ENCODE measurements at places on chromosomes 3 and 15.

DNA sequence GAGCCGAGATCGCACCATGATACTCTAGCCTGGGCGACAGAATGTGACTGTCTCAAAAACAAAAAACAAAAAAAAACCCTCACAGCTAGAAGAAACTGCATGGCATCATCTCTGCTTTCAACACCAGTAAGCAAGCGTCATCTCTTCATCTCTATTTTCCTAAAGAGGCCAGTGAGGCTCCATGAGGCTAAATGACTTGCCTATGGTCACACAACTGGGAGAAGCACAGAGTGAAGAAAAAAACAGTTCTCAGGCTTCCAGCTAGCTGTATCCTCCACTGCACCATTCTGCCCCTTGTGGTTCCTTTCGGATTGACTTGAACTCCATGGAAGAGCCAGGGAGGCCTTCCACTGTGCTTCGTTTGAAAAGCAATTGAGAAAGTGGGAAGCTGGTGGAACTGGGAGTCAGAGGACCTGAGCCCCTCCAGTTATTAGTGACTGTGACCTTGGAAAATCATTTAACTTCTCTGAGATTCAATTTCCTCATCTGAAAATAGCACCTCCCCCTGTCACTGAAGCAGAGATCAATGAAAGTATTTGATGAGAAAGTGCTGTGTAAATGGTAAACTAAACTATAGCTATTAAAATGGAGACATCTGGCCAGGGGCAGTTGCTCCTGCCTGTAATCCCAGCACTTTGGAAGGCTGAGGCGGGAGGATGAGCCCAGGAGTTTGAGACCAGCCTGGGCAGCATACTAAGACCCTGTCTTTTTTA is 32.1 kb upstream of the DENND4A start:
- peak; percentile 68 for DNase-seq

GRCh38 chr3:125319765-125320164 is 55.4 kb downstream of the ZNF148 start:
- no peak for DNase-seq

DNA sequence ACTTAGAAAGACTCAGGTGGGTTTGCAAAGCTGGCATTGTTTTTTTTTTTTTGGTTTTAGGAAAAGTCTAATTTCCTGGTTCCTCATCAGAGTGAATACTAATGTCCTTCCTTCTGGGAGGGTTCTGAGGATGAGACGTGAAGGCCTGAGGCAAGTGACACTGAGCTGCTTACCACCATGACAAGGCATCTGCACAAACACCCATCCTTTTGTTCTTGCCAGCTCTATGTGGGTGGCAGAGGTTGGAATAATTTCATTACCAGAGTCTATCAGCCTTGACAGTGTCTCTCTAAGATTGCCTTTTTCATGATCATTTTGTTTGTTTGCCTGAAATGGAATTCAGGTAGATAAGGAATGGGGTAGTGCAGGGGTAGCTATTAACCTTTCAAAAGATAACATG is 17.1 kb downstream of the RTP4 start:
- no peak for DNase-seq

DNA sequence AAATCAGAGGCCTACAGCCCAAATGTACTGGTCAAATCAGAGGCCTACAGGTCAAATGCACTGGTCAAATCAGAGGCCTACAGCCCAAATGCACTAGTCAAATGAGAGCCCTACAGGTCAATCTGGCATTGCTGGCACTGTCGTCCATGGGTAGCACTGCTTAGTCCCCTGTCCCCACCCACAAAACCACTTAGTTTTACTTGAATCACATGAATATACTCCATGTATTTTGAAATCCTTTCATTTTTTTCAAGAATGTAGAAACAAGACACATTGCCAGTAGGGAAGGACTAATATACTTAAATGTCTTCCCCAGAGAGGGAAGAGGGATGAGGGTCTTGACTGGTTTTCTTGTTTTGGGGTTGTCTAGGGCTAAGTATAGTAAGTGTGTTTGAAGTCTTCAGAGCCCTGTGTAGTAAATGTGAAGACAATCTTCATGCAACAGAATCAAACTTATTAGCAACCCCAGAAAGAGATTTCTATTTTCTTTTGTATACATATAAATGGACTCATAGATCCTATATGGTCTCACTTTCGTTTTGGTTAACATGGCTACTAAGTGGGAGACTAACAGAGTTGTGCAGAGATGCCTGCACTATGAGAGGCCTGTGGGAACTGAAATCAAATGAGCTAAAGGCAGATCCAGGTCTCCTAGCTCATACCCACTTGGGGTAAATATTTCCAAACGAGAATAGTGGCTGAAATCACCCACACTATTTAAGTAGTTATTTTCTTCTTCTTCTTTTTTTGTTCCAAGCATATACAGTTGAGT is 38.3 kb upstream of the DCUN1D1 start:
- DNase-seq = no peak

GRCh38 chr3:48694610-48695392 is 9.1 kb upstream of the NCKIPSD start:
- DNase-seq = peak; percentile 82

- no peak for DNase-seq
These were observed 294.3 kb downstream of the NEK10 start for GRCh38 chr3:27074914-27075313.

DNA sequence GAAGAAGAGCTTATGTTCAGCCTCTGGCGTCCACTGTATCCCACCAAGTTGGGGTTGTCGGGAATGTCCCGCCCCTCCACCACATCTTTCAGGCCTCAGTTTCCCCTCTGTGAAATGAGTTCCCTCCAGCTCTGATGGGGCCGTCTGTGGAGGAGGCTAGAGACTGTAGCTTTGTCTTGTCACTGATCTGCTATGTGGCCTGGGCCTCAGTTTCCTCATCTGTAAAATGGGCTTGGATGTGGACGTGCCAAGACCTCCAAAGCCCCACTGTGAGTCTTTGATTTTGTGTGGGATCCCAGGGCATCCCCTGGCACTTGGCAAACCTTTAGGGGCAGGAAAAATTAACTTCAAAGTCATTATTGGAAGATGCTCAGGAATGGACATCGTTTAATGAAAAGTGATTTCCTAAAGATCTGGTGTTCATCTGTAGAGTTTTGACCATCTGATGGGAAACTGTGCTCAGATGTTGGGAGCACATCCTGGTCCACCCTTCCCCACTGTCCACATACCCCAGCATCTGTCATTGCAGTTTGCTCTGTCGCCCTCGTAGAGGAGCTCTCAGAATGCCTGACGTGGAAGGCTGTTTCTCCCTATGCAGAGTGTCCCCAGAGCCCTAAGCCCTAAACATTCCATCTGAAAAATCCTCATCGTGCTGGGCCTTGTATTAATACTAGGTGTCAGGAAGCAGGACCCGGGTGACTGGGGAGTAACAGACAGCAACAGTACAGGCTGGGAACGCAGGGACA is 28.5 kb downstream of the SLC6A6 start:
- DNase-seq = peak; percentile 74

GRCh38 chr3:152870027-152870426 is 35.1 kb downstream of the P2RY1 start:
- no peak for DNase-seq

DNA sequence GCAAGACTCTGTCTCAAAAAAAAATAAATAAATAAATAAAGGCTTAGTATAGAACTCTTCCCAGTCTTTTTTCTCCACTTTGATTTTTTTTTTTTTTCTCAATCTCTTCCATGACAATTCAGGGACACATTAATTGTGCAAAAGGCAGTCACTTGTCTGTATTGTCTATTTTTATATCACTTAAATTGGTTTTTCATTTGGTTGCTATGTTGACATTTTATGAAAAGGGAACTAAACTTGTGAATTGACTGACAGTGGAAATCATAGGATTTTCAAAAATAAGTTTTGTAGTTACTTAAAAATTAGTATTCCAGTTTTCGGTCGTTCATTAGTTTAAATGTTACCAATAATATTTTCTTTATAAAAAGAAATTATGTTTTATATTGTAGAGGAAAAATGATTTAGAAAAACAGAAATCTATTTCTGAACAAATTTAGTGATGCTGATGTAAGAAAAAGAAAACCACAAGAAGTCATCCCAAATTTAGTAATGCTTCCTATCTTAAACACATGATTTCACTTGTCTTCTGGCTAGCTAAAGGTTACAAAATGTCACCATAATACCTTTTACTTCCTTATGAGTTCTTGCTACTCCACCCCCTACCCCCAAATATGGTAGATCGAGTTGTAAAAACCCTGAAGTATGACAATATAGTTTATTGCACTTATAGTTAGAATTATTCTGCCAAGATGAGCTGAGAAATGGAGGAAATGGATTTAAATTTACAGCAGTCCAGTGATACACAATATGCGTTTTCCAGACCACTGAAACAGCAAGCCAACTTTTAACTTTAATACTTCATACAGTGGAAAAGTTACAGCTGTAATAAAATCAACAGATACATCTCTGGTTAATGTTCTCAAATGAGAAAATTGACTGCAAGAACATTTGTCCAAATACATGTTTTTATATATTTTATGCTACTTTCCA is 37.0 kb downstream of the PPARG start:
- DNase-seq = no peak

DNA sequence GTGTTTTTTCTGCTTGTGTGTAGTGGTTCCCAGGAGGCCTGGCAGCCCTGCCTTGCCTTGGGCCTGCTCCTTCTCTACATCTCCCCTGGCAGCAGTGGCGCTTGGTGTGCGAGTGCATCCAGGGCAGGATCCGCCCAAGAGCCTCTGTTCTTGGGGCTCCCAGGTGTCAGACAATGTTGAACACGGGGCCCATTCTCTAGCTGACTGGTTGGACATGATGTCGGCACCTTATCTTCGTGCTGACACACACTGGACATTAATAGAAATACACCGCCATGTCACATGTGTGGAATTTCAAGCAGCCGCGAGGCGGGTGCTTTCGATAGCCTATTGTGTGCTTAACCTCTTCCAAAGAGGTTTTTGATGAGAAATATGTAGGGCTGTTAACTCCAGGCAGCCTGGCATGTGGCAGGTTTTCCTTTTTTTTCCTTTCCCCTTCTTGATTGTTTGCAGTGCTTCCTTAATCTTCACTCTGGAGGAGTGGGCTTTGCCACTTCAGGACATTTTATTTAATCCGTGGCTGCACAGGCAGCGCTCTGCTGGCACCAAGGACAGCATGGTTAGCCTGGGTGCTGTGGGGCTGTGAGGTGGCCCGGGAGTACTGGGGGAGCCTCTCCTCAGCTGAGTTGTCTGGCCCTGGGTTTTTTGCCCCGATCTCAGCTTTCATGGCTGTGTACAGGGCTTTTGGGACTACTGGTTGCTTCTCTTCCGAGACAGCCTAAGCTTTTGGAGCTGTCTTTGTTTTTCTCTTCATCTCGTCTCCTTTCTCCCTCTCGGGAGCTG is 42.5 kb downstream of the CHCHD6 start:
- no peak for DNase-seq

GRCh38 chr15:20356444-20356910 is 185.1 kb downstream of the GOLGA6L6 start:
- peak; percentile 66 for DNase-seq

- no peak for DNase-seq
These were observed 203.6 kb upstream of the WNT5A start for GRCh38 chr3:55690726-55691125.

- no peak for DNase-seq
These were observed 277.1 kb downstream of the EDEM1 start for GRCh38 chr3:5464649-5465048.

GRCh38 chr3:16533928-16534574 is 20.6 kb upstream of the RFTN1 start:
- no peak for DNase-seq

- DNase-seq = no peak
These were observed 44.9 kb downstream of the DRD3 start for GRCh38 chr3:114133947-114134346.

DNA sequence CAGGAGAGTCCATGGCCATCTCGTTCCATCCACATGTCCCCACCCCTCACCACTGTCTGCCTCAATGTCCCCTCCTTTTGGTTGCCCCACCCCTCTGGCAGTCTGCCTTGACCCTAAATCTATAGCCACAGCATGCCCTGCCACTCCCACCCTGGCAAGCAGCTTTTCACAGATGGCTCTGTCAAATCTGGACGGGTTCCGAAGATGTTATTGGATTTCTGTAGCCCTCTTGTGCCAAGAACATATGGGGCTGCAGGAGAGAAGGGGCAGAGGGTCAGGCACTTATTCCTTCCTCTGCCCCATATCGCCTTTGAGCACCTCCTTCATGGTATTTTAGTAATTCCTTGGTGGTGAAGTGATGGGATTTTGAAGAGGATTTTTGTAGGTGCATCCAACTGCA is 57.1 kb downstream of the EPHB1 start:
- DNase-seq = no peak

DNA sequence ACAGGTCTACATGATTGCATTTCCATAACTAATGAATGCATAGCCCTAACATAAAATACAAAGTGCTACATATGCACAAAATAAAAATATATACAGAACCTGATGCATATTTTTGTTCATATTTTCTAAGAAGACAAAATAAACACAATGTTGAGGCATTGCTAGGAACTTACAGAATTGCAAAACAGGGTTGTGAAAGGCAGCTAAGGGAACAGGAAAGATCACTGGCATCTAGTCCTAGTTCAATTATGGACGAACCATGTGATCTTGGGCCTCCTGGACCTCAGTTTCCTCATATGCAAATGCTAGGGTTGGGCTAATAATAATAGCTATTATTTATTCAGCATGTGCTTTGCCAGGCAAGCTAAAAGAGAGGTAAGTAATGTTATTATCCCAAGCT is 15.5 kb upstream of the NCEH1 start:
- DNase-seq = no peak

DNA sequence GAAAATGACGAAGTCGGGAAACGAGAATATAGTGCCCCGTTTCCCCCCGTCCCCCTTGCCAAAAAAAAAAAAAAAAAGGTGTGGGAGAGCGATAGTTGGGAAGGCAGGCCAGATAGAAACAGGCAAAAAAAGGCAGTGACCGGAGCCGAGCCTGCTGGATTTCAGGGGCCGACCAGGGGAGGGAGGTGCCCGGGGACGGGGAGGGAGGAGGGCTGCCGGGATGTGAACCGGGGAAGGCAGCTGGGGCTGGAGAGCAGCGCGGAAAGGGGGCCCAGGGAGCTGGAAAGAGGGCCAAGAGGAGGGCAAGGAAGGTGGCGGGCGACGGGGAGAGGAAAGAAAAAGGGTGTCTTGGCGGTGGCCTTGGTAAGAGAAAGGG is 837 bp downstream of the LRRN1 start:
- no peak for DNase-seq

GRCh38 chr3:178001670-178002101 is 534.5 kb upstream of the KCNMB2 start:
- no peak for DNase-seq

DNA sequence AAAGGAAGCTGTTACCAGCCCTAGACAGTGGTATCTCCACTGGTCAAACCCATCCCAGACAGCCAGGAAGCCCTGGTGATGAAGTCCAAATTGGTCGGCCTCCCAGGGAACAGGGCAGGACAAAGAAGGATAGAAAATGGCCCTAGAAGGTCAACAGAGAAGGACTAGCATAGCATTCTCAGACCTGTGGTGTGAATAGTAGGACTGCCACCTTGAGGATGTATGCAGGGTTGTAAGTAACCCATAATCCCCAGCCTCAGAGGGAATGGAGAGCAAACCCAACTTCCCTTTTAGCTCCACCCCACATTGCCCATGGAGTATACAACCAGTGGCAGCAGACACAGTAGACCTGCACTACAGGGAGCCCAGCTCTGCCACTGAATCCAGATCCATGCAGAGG is 68.6 kb upstream of the EIF1B start:
- DNase-seq = no peak
